Neural cell (in vitro differentiated cells): ENCODE measurements at places on chromosomes 7 and 10. TPM values are rescaled to one million over a fixed set of nuclear protein-coding genes. Genes with fewer than 3 reads are reported as not detected.

MRPS33 gene
- polyA plus RNA-seq, result 68.4 and 68.5 TPM in 2 replicates

MEIG1 gene
- 2.0 TPM in 1 of 2 replicates, not detected in the other for polyA plus RNA-seq

HIBADH gene
- 10.8 and 14.4 TPM in 2 replicates for polyA plus RNA-seq

ENTPD1 gene
- 0.14 and 0.57 TPM in 2 replicates for polyA plus RNA-seq

EPHB4 gene
- 0.92 and 1.4 TPM in 2 replicates for polyA plus RNA-seq

ACTR3C gene
- not detected in 2 replicates for polyA plus RNA-seq

DEPP1 gene
- polyA plus RNA-seq, result 4.3 and 5.2 TPM in 2 replicates

PLAU gene
- 1.1 and 1.5 TPM in 2 replicates for polyA plus RNA-seq

ECHDC3 gene
- 0.64 TPM in 1 of 2 replicates, not detected in the other for polyA plus RNA-seq

VPS50 gene
- 58.2 and 61.9 TPM in 2 replicates for polyA plus RNA-seq

CRHR2 gene
- polyA plus RNA-seq, result 0.15 and 0.42 TPM in 2 replicates

CPA2 gene
- polyA plus RNA-seq, result 0.41 TPM in 1 of 2 replicates, not detected in the other

IKZF1 gene
- polyA plus RNA-seq, result 0.24 and 0.40 TPM in 2 replicates
